ENCODE measurements at places on chromosomes 2 and 18.

GRCh38 chr2:112020561-112020960 lies 34.5 kb upstream of the TMEM87B start:
- DNase-seq: no peak

- no peak for DNase-seq
Measured at GRCh38 chr2:203673933-203674332, 32.5 kb upstream of the CD28 start.

DNA sequence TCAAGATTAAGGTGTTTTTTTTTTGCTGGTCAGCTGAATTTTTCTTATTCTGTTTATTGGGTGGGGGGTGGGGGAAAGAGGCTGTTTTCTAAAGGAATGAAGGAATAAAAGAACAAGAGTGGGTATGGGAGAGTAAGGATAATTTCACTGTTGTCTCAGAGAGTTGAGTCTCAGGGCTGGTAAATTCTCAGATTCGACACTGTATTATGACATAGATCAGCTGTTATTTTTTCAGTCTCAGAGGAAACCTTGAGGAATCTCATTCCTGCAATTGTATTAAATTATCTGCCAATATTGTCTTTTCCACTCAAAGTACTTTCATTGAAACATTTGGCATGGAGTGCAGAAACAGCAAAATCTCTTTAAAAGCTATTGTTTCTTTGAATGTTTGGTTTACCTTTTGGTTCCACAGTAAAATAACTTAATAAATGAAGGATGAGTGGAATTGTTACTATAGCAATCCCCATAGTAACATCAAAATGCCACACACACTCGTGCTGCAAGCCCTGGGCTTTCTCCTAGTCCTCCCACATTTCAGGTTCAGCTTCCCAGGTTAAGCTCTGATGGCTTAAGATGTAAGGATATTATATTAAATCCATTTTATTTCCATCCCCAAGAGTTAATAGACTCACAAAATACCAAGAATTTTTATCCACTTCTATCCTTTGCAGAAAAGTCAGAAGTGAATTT lies 478.7 kb upstream of the TCF4 start:
- DNase-seq: no peak

DNA sequence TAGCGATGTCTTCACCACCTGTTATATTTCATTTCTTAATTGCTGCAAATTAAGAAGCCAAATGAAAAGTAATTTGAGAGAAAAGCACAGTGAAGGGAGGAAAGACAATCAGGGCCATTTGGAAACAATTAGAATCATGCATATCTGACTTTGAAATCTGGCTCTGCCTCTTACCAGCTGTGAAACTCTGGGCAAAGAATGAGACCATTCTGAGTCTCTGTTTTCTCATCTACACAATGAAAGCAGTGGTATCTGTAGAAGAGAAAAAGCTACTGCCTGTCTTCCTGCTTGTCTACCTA lies 334.5 kb upstream of the CYRIA start:
- no peak for DNase-seq
